ENCODE measurements at places on chromosomes 12 and 14.
A peak's percentile ranks its signal among the peaks of the same experiment; 100 is the strongest.

DNA sequence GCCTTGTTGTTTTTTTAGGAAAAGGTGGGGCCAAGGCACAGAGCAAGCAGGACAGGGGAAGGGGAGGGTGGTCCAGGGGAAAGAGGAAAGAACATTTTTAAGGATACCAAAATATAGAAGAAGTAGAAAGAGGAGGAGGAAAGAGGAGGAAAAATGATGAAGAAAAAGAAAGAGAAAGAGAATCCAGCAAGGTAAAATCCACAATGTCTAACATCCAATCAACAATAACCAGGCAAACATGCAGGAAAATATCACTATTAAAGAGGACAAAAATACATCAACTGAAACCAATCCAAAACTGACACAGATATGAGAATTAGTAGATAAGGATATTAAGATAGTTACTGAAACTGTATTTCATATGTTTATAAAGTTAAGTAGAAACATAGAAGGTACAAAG lies 7.0 kb upstream of the TMEM120B start:
- DNase-seq, result no peak

GRCh38 chr14:54686219-54686870 lies 119.4 kb downstream of the SAMD4A start:
- peak; percentile 62 for DNase-seq

DNA sequence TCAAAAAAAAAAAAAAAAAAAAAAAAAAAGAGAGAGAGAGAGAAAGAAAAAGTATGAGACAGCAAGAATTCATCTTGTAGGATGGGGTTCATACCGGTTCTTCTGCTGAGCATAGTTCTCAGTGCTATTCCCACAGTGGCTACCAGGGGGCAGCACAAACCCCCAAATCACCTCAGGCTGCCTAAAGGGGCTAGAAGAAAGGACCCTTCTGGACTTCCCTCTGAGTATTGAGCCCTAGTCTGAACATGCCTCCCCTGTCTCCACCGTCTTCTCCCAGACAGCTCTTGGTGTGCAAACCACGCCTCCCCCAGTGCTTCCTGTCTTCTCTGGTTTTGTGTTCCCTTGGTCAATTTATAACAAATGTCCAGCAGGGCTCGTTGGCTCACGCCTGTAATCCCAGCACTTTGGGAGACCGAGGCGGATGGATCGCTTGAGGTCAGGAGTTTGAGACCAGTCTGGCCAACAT lies 31.3 kb upstream of the SMUG1 start:
- DNase-seq, result peak; percentile 49

GRCh38 chr12:51669996-51670395 lies 79.0 kb downstream of the SCN8A start:
- DNase-seq, result no peak

GRCh38 chr12:47854531-47854930 lies 34.8 kb upstream of the HDAC7 start:
- DNase-seq, result no peak

DNA sequence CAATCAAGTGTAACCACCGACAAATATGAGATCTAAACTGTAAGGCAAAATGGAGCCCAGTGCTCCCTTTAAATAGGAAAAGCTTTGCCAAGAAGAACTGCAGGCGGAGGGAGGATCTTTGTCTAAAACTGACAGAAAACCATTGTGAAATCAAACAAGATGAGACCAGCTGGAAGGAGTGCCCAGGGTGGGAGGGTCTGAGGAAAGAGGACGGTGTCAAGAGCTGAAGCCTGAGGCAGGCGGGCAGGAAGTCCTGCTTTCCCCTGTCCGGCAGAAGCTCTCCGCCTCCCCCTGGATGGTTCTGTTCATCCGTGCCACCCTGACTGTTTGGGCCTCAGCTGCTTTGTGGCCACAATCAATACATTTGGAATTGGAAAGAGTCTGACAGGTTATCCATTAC lies 37.5 kb downstream of the CDC42BPB start:
- no peak for DNase-seq

- DNase-seq, result no peak
Measured at GRCh38 chr12:82529101-82529500, 157.6 kb upstream of the TMTC2 start.

- DNase-seq, result peak; percentile 29
Measured at GRCh38 chr12:109544955-109545531, 28.3 kb downstream of the MMAB start.

GRCh38 chr12:79895071-79895470 lies 39.8 kb downstream of the PPP1R12A start:
- DNase-seq, result no peak

DNA sequence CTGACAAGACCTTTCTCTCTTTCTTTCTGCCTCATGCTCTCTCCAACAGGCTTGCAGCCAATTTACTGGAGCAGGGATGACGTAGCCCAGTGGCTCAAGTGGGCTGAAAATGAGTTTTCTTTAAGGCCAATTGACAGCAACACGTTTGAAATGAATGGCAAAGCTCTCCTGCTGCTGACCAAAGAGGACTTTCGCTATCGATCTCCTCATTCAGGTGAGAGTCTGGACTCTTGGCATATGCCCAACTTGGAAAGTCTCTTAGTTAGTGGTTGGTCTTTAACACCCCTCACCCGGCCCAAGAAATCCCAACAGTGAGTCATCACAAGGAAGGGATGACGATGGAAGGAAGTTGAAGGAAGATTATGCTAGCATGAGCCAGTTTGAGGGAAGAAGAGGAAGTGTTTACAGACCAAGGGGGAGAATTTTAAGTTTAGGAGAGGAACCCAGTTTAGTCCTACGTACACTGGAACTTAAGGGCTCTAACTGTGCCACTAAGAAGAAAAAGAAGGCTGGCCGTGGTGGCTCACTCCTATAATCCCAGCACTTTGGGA lies 189.7 kb downstream of the ETV6 start:
- peak; percentile 82 for DNase-seq

GRCh38 chr12:105018012-105018411 lies 31.9 kb downstream of the NOPCHAP1 start:
- no peak for DNase-seq

GRCh38 chr12:39102474-39103209 lies 197.3 kb upstream of the CPNE8 start:
- peak; percentile 87 for DNase-seq

DNA sequence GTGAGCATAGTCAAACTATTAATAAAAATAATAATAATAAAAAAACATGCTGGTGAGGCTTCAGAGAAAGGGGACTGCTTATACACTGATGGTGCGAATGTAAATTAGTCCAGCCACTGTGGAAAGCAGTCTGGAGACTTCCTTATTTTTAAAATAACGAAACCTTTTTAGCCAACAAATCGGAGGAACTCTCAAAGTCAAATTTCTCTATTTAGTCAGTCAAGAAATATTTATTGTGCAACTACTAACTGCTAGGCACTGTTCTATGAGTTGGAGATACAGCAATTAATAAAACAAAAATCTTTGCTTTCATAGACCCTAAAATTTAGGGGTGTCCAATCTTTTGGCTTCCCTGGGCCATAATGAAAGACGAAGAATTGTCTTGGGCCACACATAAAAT lies 10.8 kb downstream of the TAOK3 start:
- DNase-seq, result no peak

GRCh38 chr14:68986926-68987652 lies 8.0 kb upstream of the ACTN1 start:
- no peak for DNase-seq

DNA sequence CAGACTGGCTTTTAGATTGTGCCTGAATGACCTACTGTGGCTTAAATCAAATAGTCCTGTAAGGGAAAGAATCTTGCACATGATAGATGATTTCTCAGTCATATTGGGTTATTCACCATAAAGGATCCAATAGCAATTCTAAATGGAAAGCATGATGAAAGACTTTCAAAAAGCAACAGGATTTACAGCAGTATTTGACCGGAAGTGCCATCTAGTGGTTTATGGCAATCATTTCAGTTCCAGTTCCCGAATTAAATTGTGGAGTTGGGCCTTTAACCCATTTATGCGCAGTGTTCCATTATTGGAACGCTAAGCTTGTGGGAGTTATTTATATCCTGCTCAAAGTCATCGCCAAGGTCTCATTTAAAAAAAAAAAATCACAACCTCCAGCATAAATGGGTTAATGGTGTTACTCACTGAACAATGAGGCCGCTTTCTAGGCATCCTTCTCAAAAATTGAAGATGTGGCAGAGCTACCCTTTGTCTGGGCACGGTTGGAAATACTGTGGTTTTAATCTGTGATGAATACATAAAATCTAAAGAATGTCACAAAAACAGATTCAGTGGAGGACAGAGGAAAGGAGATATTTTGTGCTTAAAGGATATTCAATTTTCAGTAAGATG lies 60.8 kb upstream of the REP15 start:
- no peak for DNase-seq

DNA sequence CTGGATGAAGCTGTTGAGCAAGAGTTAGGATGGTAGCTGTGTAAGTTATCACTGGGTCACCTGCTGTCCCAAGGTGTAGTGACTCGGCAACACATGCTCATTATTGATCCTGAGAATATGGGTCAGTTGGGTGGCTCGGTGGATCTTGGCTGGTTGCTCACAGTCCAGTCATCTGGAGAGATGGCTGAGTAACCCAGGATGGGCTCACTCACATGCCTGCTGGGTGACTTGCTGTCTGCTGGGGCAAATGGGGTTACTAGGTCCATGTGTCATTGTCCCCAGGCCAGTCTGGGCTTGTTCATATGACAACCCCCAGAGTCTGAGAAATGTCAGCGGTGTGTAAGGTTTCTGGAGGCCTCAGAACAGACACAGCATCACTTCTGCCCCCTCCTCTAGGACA lies 69.5 kb downstream of the SLC15A4 start:
- peak; percentile 72 for DNase-seq

Measured in epithelial cell of proximal tubule (primary cell).